AG10803 (cell line): ENCODE measurements at places on chromosomes 13 and 19.

GRCh38 chr13:50712881-50713280 lies 130.6 kb downstream of the DLEU7 start:
- DNase-seq, result peak; percentile 71

- DNase-seq, result no peak
These were observed 12.9 kb upstream of the USE1 start for GRCh38 chr19:17202249-17202648.

DNA sequence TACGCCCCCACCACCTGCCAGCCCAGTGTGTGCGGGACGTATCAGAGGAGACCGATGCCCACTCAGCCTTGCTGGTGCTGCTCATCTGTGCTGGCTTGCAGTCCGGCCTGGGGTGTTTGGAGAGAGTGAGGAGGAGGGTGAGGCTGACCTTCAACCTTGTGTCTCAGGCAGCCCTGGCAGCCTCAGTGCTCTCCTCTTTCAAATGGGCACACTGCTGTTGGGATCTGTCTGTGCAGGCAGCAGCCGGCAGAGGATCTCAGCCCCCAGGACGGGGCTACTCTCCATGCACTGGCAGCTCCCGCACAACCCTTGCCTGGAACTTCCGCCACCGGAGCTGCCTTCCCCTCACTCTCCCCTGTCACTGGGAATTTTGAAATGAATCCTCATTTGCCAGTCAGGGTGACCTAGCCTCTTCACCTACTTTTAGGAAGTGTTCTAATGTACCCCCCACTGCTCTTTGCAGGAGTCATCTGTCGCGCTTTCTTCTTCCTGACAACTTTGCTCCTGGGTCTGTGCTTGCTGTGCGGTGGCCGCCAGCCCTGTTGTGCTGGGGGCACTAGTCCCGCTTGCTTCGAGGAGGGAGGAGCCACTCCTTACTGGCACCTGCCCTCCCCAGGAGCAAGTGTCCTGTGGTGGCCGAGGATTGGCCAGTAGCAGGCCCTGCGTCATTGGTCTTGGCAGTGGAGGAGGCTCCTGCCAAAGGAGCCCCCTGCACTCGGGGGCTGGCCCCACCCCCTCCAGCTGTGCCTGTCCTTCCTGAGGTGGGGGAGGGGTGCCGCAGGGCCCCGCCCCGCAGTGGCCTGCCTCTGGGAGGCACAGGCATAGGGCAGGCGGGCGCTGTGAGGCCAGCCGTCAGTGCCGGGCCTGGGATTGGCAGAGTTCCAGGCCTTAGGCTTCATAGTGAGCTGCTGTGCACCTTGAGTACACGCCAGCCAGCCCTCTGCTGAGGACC lies 53.4 kb downstream of the TSSK6 start:
- DNase-seq, result no peak

- DNase-seq, result peak; percentile 79
These were observed 522.6 kb downstream of the RFC3 start for GRCh38 chr13:34340534-34340933.

DNA sequence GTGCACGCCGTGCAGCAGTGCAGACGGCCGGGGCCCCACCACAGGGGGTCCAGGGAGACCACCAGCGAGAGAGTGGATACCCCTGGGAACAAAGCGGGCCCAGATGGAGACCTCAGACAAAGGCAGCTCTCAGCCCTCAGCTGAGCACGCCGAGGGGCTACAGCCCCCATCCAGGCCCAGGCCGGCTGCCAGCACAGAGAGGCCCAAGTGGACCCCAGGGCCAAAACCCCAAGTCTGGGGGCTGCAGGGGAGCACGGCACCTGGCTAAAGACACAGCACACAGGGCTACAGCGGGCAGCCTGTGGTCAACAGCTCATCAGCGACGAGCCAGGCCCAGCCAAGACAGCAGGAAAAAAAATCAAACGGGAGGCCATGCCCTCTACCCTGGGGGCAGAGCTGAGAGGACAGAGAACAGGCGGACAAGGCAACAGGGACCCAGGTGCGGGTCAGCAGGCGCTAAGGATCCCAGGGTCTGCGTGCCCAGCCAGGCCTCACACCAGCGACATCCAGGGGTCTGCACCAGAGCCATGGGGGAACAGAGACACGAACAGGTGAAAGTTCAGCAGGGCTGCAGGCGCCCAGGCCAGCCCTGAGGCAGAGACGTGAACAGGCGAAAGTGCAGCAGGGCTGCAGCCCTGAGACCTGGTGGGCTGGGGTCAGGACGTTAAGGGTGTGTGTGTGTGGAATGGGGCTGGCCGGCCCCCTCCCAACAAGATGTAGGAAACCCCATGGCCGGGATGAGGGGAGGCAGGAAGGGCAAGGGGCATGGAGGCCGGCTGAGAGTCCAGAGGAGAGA lies 34.3 kb downstream of the RASA3 start:
- no peak for DNase-seq

GRCh38 chr13:97364031-97364430 lies 69.9 kb upstream of the RAP2A start:
- no peak for DNase-seq

DNA sequence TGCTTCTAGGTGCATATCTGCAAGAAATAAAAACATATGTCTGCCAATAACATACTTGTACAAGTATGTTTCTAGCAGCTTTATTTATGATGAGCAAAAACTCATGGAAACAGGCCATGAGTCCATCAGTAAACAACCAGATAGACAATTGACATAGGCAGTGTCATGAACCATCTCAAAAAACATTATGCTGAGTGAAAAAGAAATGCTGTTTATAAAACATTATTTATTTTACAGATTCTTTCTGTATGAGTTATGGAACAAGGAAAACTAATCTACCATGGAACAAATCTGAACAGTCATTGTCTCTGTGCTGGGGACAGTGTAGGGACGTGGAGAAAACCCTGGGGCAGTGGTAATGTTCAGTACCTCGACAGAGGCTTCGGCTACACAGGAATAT lies 283.9 kb downstream of the UQCRFS1 start:
- peak; percentile 36 for DNase-seq

GRCh38 chr13:73675821-73676220 lies 458.4 kb downstream of the KLF12 start:
- DNase-seq, result no peak

- DNase-seq, result no peak
These were observed 24.4 kb downstream of the GARRE1 start for GRCh38 chr19:34278783-34279182.

DNA sequence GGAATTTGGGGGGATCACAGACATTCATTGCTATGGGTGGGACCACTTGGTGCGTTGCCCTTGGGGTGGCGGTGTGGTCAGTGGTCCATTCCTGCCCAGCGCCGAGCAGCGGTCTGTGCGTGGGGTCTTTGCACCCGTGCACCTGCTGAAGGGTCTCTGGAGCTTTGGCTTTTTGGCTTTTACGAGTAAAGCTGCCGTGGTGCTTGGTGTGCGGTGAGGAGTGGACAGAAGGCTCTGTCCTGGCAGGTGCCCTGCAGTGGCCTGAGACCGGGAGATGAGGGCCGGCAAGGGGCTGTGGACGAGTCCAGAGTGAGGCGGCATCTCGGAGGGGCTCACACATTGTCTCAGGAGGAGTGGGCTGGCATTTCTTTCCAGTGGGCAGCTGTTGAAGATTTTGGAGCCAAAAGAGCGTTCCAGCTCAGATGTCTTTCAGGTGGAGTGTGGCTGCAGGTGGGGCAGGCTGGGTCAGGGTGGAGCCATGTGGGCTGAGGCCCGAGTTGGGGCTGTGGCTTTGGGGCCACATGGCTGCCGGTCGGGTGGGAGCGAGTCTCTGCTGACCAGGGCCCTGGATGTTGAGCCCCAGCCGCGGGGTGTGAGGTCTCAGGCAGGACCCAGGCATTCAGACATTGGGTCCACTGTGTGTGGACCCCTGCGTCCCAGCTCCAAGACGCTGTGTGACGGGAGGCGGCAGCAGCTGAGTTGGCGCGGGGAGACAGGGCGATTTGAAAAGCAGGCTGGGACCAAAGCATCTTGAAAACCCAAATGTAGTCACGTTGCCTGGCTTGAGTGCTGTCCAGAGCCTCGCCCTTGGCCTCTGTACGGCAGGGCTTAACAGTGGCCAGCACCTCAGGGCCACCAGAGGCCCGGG lies 11.7 kb downstream of the GNA11 start:
- no peak for DNase-seq

GRCh38 chr19:42272535-42272897 lies 3.5 kb downstream of the CIC start:
- DNase-seq, result no peak

DNA sequence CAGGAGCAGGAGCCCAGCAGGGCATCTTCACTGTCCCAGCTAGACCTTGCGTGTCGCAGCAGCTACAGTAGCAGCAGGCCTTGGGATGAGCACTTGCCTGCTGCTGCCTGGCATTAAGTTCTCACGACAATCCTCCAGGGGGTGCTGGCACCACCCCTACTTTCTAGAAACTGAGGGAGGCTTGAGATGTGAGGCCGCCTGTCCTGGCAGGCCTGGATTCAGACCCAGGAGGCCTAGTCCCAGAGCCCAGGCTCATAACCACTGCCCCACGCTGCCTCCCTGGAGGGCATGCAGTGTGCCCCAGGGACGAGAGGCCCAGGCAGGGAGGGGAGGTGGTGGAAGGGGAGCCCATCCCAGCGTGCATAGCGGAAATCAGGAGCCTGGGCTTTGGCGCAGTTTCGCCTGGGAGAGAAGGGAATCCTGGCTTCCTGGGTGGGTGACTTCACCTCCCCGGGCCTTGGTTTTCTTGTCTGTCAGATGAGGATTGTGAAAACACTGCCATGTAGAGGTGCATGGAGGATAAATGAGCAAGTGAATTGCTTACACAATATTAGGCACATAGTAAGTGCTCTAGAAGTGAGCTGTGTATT lies 26.1 kb downstream of the PPP5C start:
- DNase-seq, result peak; percentile 44

- no peak for DNase-seq
These were observed 423 bp downstream of the KLK8 start for GRCh38 chr19:51000981-51001380.

DNA sequence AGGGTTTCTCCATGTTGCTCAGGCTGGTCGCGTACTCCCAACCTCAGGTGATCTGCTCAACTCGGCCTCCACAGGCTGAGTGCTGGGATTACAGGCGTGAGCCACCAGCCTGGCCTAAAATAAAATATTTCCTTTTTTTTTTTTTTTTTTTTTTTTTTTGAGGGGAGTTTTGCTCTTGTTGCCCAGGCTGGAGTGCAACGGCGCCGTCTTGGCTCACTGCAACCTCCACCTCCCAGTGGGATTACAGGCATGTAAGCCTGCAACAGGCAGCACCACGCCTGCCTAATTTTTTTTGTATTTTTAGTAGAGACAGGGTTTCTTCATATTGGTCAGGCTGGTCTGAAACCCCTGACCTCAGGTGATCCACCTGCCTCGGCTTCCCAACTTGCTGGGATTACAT lies 4.9 kb downstream of the ZNF506 start:
- DNase-seq, result no peak

DNA sequence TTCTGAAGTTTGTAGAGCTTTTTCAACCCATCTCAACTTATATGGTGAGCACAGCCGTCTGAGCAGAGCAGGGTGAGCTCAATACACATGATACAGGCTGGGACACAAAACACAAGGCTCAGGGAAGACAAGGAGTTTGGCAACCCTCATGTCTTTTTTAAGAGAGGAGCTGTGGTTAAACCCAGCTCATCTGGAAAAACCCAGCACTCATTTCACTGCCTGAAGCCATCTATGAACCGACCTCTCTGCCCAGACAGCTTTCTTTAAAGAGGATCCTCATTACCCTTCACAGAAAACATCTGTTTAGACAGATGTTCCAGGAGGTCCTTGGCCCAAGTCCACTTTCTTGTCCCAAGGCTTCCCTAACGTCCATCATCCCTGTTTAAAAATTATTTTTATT lies 170.0 kb upstream of the TSHZ3 start:
- no peak for DNase-seq

DNA sequence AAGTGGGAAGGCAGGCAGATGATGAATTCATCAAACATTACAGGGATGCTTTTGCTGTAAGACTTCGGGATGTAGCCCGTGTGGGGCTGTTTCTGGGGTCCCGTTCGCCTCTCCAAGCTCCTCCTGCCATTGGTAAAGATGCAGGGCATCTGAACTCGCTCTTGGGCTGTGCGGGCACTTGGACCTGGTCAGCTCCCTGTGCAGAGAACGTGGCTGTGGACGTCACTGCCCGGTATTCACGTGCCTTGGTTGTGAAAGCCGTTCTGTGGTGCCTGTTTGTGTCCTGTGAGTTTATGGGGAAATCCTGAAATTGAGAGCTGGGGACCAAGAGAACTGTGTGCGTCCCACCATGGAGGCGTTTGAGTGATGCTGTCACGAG lies 5.4 kb downstream of the TFDP1 start:
- no peak for DNase-seq

GRCh38 chr13:80562433-80563156 lies 221.7 kb upstream of the SPRY2 start:
- DNase-seq, result no peak

GRCh38 chr13:27868641-27869435 lies 51.0 kb upstream of the PDX1 start:
- peak; percentile 6 for DNase-seq

- DNase-seq, result no peak
These were observed 3.7 kb downstream of the MARCHF2 start for GRCh38 chr19:8416796-8417195.

GRCh38 chr19:17522988-17523872 lies 11.8 kb downstream of the PGLS start:
- no peak for DNase-seq

DNA sequence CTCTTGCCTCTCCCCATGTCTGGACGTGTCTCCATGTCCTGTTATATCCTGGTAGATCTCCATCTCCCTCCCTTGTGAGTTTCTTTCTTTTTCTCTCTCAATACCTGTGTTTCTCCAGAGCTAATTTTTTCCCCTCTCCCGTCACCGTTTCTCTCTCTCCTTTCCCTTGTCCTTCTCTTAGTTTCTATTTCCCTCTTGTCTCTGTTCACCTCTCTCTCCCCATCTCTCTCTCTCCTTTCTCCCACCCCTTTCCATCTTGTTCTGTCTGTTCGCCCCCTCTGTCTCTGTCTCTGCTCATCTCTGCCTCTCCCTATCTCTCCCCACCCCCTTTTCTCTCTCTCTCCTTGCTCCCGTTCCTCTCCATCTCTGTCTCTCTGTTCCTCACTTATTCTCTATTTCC lies 13.0 kb downstream of the SLC8A2 start:
- DNase-seq, result no peak

- no peak for DNase-seq
These were observed 650.8 kb upstream of the PCDH9 start for GRCh38 chr13:67880916-67881315.

DNA sequence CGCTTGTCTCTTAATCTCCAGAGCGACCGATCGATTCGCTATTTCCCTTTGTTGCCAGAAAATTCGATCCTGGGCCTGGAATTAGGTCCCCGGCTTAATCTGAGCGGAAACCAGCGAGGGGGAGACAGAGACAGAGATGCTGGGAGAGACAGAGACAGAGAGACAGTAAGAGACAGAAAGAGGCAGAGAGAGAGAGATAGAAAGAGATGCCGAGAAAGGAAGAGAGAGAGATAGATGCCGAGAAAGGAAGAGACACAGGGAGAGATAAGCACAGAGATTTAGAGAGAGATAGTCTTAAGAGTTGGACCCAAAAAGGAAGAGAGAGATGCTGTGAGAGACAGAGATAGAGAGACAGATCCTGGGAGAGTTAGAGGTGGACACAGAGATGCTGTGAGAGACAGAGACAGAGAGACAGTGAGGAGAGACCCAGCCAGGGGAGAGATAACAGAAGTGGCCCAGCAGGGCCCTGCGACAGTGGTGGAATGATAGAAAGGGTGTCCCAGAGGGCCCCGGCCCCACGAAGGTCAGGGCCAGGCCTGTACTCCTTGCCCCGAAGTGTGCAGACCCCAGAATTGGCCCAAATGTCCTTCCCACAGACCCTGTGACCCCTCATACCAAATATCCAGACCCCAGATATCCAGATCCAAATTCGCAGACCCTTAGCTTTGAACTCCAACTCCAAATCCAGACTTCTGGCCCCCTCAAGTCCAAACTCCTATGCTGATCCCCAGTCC lies 1.3 kb downstream of the ERFL start:
- no peak for DNase-seq
